NCI-H524 (cell line): ENCODE measurements at places on chromosomes 1 and 21.

- DNase-seq: no peak
These were observed 290.4 kb downstream of the AKT3 start for GRCh38 chr1:243559575-243560162.

GRCh38 chr1:29688471-29689365 lies 452.4 kb downstream of the PTPRU start:
- no peak for DNase-seq

GRCh38 chr1:229266832-229267500 lies 3.9 kb upstream of the RAB4A start:
- DNase-seq: no peak

GRCh38 chr1:31696242-31696641 lies 7.6 kb downstream of the COL16A1 start:
- no peak for DNase-seq

GRCh38 chr1:212946872-212947271 lies 3.5 kb upstream of the VASH2 start:
- no peak for DNase-seq

GRCh38 chr1:243595527-243596210 lies 254.4 kb downstream of the AKT3 start:
- DNase-seq: no peak

DNA sequence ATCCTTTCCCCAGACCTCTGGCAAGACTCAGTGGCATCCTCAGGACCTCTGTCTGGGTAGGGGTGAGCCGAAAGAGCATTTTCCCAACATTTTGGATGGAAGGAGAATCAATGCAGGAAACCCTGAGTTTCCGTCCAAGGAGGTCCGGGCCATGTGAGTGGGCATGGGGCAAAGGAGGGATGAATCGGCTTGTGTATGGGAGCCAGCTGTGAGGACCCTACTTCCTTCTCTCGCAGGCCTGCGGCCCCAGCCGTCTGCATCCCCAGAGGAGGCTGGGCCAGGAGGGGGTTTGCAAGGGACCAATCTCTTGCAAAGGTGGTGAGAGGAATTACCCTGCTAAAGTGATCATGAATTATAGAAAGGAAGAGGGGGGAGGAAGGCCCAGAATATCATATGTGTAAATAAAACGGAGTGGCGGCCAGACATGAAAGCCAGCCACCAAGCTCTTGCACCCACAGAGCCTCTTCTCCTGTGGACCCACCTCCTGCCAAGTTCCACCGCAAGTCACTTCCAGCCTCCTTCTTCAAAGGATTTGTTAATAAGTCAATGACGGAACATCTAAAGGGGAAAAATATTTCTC lies 48.2 kb upstream of the POU3F1 start:
- DNase-seq: peak; percentile 26

DNA sequence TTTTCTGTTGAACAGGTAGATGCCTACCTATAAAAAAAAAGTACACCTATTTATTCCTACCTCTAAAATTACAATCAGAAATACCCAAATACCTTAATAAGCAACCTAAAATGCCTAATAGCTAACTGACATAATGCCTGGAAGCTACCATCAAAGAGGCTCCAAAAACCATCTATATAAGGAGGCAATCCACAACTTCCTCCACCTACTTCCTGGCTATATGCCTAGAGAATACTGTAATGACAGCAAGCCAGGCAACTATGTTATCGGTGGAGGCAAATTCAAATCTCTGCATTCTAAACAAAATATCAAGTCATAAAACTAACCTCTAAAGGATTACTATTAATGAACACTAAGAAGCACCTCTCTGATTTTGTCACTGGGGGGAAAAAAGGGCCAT lies 10.1 kb downstream of the ZNF644 start:
- DNase-seq: no peak

GRCh38 chr1:184395370-184395769 lies 8.5 kb downstream of the C1orf21 start:
- no peak for DNase-seq

GRCh38 chr1:214451596-214451995 lies 99.8 kb downstream of the PTPN14 start:
- no peak for DNase-seq

GRCh38 chr1:178938959-178939317 lies 68.1 kb upstream of the ANGPTL1 start:
- no peak for DNase-seq

- DNase-seq: no peak
These were observed 20.7 kb upstream of the FASLG start for GRCh38 chr1:172638249-172638648.

GRCh38 chr1:1169429-1170214 lies 4.1 kb upstream of the TTLL10 start:
- DNase-seq: no peak

GRCh38 chr1:47814612-47815395 lies 182.4 kb downstream of the TRABD2B start:
- no peak for DNase-seq

DNA sequence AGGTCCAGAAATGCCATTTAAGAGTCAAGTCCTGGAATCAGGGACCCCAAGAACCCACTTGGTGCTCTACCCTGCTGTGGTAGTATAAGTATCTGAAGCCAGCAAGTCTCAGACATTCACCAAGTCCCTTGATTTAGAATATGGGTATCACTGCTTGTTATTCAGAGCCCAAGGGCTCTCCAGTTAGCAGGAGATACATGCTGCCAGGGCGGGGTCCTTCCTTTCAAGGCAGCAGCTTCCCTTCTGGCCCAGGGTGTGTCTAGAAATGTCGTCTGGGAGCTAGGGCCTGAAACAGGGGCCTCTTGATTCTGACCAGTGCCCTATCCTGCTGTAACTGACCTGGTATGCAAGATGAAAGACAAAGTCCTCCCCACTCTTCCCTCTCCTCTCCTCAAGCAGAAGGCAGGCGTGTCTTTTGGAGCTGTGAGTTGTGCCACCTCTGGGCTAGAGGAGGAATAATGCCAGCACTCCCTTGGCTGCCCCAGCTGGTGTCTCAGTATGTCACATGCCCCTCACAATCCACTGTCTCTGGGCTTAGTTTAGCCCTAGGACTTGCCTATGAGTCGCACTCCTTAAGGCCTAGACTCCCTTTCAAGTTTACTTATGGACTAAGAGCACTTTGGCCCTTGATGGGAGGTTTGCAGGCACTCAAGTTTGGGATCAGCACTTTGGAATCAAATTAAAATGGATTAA lies 200.2 kb downstream of the MRPL39 start:
- DNase-seq: no peak

- no peak for DNase-seq
These were observed 122.0 kb downstream of the CDC7 start for GRCh38 chr1:91622616-91623015.

DNA sequence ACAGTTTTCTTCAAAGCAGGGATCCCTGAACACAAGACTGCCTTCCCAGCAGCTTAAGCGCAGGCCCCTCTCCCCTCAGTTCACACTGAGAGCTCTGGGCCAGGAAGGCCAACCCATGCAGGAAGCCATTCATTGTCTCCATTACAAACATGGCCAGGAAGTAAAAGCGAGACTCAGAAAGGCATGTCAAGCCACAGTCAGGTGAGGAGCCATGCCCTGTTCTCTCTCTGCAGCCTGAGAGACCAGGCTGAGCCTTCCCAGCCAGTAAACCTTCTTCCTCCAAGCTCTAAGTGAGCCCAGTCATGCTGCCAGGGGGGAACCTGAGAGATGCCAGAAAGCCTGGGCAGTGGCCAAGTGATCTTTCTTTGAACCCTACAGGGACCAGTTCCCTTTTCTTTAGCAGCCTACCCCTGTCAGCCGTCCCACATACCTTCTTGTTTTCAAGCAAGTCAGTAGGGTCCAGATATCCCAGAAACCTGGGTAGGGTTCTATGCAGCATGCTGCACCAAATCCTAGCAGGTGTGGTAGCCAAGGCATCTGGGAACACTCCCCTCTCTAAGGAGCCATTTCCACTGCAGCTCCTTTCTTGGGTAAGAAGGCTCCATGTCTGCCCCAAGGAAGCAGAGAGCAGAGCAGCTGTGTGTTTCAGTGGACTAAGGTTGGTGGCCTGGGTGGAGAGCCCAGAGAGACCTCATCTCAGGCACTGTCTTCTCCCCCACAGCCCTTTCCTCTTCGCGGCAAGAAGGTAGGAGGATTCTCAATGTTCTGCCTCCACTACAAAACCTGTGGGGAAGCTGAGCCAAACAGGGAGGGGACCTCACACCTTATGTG lies 977 bp downstream of the TRAF3IP3 start:
- DNase-seq: no peak

- no peak for DNase-seq
These were observed 34.5 kb downstream of the GALNT2 start for GRCh38 chr1:230101556-230101955.

- DNase-seq: no peak
These were observed 472.7 kb downstream of the NPHP4 start for GRCh38 chr1:5519366-5520135.

- DNase-seq: no peak
These were observed at the start of gene CAMTA1 for GRCh38 chr1:6785318-6785727. Gene CAMTA1, plus strand, starts transcription at chr1:6785454. Its CDS starts 77 bp downstream, at chr1:6785531.

DNA sequence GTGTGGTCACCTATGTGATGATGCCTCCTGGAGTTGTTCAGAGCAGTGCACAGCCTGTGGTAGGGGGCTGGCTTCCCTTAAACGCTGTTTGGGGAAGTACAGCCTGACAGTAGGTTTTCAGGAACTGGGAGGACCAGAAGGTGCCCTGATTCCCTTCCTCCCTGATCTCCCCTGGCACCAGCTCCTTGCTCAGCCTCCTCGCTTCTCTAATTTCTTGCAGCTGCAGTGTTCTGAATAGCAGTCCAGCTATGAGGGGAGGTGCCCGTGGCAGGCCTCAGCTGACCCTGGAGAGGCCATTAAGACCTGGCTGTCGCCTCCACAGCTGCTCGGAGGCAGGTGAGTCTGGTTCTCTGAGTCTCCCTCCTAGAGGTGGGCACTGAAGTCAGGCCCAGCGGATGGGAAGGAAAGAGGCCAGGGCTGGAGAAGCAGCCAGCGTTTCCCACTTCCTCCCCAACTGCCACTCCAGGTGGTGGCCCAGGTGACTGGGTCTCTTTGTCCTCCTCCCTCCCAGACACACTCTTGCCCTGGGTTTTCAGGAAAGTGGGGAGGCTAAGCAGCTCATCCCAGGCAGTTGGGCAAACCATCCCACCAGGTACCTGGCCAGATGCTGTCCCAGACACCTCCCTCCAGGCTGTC lies 52.0 kb upstream of the RPL11 start:
- DNase-seq: no peak
